ENCODE measurements at places on chromosomes 2 and 18.

- DNase-seq: no peak
These were observed 31.6 kb upstream of the NEB start for GRCh38 chr2:151765760-151766410.

DNA sequence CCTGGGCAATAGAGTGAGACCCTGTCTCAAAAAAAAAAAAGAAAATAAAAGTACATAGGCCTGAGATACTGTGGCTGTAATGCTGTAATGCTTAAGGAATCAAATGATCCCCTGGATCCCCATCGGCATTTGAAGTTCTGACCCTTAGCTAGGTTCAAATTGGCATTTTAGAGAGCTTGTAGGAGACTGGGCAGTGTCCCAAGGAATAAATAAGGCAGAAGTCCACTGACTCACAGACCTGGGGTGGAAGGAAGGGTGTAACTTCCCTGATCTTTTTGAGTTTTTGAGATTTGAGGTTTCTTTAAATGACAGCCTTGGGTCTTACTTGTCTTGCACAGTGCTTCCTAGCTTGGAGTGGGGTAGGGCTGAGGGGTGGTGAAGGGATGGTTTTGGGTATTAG, 553.7 kb downstream of the SLC4A3 start:
- DNase-seq: no peak

- no peak for DNase-seq
These were observed 94.1 kb upstream of the CD302 start for GRCh38 chr2:159891917-159892730.

- DNase-seq: no peak
These were observed 693.1 kb downstream of the DCC start for GRCh38 chr18:53033128-53033527.

- no peak for DNase-seq
These were observed 28.0 kb upstream of the INHBB start for GRCh38 chr2:120317916-120318315.

GRCh38 chr2:57370882-57371585, 675.6 kb upstream of the VRK2 start:
- no peak for DNase-seq

DNA sequence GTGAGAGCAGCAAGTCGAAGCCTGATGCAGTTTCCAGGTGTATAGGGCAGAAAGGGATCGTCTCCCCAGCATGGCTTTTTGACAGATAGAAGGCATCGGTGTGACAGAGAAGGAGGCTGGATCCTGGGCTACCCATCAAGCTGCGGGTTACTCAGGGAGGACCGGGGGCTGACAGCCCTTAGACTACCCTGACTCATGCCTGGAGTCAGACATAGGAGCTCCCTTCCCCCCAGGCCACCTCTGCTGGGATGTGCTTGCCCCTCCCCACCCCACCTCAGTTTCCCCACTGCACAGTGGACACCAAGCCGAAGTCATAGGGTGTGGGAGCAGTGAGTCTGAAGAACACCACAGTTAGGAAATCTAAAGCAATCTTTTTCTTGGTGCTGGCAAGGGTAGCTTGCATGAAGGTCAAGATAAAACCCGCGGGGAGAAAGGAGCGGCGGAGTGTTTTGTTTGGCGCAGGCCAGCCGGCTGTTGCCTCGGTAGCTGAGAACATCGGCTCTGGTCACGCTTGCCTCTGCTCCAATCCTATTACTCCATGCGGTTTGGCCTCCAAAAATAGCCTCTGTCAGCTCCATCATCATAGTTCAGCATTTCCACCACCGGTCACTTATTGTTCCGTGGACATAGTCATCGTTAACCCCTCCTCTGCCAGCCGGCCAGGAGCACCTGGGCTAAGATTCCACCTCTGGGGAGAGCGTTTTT, 169.2 kb upstream of the GLI2 start:
- peak; percentile 94 for DNase-seq
